ENCODE measurements at places on chromosomes 2 and 18.
A peak's percentile ranks its signal among the peaks of the same experiment; 100 is the strongest.

- peak; percentile 95 for DNase-seq
Observed at GRCh38 chr18:5527603-5528002, 16.2 kb downstream of the EPB41L3 start.

GRCh38 chr2:197079414-197079813 is 152.9 kb upstream of the PGAP1 start:
- peak; percentile 44 for DNase-seq

DNA sequence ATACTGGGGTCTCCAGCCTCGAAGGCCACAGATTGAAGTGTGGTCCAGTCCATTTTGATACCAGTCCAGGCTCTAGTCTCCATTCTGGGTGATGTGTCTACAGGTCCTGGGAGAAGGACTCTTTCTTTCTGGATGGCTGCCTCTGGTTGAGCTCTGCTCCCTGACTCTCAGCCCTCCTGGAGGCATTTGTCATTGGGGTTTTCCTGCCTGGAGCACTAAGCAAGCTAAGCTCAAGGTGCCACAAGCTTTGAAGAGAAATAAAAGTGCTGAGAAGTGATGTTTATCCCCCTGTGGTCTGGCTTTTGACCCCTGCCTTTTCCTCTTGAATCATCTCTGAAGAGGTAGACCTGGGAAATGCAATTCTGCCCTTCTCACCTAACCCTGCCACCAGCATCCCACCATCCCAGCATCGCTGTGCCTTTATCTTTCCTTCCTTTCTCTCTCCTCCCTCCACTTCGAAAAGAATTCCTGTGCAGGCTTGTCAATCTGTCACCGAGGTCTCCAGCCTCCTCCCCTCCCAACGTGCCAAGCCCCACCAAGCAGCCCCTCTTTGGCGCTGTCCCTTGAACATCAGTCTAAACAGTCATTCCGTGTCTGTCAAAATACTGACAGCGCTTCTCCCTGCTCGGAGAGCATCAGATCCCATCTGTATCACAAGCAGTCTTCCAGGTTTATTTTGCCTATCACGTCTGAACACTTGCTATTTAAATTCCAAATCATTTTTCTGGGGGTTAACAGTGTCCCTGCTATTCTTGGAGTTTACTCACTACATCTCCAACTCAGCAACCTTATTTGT is 334.6 kb upstream of the SLC14A2 start:
- no peak for DNase-seq

DNA sequence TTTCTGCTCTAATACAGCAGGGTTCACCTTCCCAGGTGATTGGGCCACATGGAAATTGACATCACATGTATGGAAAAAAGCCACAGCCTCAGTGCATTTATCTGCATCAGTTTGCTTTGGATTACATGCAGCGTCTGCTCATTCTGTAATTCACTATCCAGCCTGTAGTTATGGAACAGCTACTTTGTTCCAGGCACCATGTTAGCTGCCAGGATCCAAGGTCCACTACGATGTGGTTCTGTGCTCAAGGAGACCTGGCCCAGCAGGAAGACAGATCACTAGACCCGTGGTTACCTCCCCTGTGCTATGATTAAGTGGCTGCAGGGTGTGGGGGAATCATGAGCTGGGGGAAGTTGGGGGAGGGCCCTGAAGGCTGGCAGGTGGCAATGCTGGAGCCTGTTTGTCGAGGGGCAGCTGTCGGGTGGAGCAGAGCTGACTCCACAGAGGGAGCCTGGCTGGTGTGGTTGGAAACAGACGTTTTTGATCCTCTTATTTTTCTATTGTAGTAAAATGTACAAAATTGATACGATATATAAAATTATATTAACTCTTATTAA is 58.6 kb downstream of the TSHZ1 start:
- DNase-seq: no peak

- DNase-seq: no peak
Observed at GRCh38 chr2:121052521-121052920, 232.5 kb downstream of the TFCP2L1 start.

DNA sequence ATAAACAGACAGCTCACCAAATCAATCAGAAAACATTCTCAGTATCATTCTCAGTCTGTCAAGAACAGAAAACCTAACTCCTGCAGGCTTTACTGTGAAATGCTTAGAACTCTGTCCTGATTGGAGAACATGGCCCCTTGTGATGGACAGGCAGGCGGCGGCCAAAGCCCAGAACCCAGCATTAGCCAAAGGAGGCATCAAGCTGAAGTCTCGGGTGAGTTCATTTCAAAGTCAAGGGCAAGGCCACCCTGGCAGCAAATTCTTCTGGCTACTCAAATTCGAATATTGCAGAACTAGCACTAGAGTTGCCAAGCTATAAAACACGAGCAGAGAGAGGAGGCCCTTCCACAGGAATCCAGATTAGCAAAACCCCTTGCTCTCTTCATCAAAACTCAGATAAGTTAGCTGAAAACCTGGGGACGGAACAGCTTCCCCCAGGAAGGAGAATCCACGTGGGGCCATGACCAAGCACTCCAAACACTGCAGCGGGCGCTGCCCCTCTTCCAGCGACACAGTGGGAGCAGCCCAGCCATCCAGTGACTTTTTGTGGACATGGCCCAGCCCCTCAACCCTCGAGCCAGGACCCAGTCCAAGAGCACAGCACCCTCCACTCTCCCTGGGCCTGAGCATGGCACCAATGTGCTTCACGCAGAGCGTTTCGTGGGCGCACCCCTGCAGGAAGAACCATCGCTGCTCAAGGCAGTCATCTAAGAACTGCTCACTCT is 98.6 kb downstream of the HDAC4 start:
- no peak for DNase-seq

GRCh38 chr2:213766465-213766901 is 482.2 kb downstream of the SPAG16 start:
- DNase-seq: peak; percentile 16
